DMS79 (cell line): ENCODE measurements at places on chromosomes 3 and 15.

- no peak for DNase-seq
These were observed 70.2 kb upstream of the PIK3R4 start for GRCh38 chr3:130816561-130817445.

DNA sequence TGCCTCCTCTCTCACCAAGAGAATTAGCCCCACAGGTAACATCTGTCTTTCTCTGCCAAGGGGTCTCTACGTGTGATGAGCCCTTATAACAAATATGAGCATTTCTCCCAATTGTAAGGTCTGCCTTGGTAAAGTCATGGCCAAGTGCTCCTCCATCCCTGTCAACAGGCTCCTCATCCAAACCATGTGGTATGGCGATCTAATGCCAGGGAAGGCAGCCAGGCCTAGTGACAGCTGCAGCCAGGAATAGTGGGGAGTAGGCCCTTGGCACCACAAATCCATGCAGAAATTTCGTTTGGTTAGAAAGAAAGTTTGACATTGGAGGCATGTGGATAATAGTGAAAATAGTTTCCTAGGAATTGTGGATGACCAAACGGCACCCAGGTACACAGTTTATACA, 4.7 kb upstream of the LRTM1 start:
- DNase-seq = no peak

GRCh38 chr3:13332158-13332557, 88.0 kb downstream of the NUP210 start:
- no peak for DNase-seq

- DNase-seq = no peak
These were observed 36.2 kb upstream of the FLNB start for GRCh38 chr3:57971975-57972374.

GRCh38 chr15:93762036-93762435, 469.3 kb upstream of the MCTP2 start:
- DNase-seq = no peak

DNA sequence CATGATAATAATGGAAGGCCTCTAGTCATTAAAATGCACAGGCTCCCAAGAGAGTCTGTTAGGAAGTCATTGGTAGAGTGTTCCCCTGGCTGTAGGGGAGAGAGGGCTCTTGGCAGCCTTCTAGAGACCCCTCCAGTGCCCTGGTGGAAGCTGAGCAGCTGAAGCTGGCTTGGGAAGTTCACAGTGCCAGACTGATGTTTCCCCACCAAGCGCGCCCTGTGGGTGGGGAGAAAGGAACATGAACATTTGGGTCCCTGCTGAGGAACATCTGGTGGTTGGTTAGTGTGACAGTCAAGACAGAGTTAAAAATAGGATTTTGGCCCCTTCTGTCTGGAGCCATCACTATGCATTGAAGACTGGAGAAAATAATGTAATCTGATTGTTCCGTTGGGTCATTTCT, 37.1 kb upstream of the RGMA start:
- DNase-seq = no peak

GRCh38 chr15:74809242-74809641, 3.4 kb upstream of the LMAN1L start:
- no peak for DNase-seq

GRCh38 chr3:12611117-12611516, 52.8 kb downstream of the RAF1 start:
- no peak for DNase-seq

- DNase-seq = peak; percentile 34
These were observed 1.7 kb downstream of the SPATA12 start for GRCh38 chr3:57062101-57062631.

GRCh38 chr3:99114565-99115291, 213.2 kb upstream of the DCBLD2 start:
- no peak for DNase-seq

DNA sequence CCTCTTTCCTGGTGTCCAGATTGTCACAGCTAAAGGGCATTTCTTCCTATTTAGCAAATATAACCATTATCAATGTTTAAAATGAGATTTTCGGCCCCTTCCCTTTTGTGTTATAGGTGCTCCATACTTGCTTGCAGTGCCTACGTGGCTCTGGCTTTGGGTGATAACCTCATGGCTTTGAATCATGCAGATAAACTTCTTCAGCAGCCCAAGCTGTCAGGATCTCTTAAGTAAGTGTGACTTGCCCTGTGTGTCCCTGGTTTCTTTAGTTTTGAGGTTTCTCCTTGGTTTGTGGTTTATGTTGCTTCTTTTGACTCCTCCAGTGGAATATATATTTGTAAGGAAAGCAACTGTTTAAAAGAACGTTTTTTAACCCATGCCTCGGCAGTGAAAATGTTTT, 58.5 kb upstream of the TRIM71 start:
- DNase-seq = no peak

GRCh38 chr3:58350627-58351013, 17.9 kb downstream of the PXK start:
- DNase-seq = no peak

DNA sequence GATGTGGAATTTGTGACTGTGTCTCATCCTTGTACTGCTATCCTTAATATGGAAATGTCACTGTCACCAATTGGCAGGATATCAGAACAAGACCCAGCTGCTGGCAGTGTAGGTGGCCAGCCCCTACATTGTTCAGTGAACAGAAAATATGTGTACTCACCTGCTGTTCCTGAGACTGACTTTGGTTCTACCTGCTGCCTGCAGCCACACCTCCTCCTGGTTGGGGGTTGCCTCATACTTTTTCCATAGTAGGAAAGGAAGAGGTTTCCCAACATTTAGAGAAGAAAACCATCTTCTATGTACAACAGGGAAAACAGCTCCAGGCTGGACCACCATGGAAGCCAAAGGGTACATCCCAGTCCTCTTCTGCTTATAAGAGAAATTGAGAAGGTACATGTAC, 35.9 kb downstream of the SLC12A1 start:
- no peak for DNase-seq

GRCh38 chr3:127775398-127776109, 46.8 kb downstream of the MGLL start:
- DNase-seq = peak; percentile 59

GRCh38 chr15:42504631-42505030, 9.2 kb downstream of the SNAP23 start:
- no peak for DNase-seq

GRCh38 chr3:23800731-23801130, 5.0 kb upstream of the UBE2E1 start:
- no peak for DNase-seq

DNA sequence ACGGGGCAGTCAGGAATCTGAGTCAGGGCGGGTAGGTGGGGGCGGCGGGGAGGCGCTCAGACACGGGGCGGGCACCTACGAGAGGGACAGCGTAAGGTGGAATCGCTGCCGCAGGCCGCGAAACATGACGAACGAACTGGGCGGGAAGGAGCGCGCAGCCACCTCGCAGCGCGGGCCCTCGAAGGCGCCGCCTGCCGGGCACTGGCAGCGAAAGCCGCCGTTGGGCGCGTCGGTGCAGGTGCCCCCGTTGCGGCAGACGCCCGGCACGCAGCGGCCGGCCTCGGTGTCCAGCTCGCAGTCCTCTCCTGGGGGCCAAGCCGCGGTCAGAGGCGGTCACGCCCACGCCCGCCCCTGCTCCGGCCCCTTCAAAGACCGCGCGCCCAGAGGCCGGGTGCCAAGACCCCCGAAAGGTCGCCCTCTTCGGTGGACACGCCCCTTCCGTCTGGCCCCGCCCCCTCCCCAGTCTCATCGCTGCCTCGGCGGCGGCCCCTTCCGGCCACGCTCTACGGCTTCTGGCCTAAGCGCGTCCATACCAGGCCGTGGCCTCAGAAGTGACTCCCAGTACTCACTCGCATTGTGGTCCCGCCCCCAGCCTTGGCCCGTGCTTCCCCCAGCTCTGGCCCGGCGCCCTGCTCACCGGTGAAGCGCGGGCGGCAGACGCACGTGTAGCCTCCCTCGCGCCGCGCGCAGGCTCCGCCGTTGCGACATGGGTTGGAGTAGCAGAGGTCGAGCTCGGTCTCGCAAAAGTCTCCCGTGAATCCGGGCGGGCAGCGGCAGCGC, 6.4 kb downstream of the CELSR3 start:
- DNase-seq = no peak

DNA sequence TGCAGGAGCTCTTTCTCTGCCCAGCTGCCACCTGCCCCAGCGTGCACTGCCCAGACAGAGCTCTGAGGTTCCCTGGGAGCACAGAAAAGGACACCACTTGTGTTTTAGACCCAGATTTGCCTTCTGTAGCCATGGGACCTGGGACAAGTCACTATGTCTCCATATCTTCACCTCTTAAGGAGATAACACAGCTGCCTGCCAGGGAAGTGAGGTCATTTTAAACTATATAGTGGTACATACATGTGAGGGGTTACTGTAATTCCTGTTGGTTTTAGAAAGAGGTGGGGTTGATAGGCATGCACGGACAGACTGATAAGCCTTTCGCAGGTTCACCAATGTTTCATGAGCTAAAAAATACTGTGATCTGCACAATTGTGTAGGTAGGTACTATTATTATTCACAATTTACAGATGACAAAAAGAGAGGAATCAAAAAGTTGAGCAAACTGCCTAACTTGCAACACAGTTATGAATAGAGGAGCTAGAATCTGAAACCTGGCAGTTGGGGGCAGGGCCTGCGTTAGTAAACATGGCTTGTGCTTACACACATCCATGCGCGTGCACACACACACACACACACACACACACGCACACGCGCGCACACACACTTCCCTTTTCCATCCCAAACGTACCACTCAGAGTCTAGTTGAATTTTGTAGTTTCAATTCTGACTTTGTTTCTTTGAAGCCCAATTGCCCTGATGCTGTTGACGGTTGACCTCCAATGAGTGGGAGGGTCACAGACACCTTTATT, 193.6 kb downstream of the FAM43A start:
- DNase-seq = no peak

DNA sequence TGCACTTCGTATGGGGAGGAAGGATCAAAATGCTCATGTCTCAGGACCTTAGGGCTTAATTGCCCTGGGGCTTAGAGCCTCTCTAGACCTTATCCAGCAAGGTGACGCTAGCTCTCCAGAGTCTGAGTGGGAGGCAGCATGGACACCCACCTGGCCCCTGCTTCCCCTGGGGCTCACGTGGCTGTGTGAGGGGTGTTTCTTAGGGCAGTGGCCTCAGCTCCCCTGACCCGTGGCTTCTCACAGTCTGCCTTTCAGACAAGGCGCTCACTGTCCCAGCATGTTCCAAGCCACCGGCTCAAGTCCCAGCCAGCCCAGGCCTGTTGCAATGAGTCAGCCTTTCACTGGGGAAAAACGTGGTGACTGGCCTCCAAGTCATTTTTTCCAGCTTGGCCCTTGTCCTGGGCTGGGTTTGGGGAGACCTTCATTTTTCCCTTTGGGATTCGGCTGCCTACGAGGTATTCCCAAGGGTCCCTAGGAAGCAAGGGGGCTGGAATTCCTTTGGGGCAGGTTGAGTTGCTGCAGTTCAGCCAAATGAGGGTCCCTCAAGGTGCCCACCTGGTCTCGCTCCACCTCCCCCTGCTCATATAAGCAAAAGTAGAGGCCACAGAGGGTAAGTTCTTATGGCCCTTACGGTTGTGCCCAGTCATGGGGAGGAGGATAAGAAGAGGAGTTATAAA, 15.7 kb downstream of the BHLHE40 start:
- DNase-seq = no peak

- DNase-seq = no peak
These were observed 67.0 kb downstream of the CHCHD4 start for GRCh38 chr3:14057701-14058100.

DNA sequence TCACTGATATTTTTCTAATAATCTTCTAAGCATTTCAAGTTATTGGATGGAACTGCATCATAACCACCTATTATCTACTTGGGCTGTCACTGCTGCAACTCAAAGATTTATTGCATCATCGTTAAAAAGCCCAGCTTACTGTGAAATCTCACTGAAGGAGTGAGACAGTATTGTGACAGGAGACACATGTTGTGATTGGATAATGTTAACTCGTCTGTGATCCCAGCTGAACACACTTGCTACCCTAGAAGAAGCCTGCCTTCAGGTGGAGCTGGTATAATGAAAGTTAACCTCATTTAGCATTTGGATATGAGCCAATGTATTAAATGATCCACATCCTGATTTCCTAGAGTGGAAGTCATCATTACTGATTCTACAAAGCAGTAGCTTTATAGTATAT, 138.1 kb downstream of the MAP2K5 start:
- no peak for DNase-seq

DNA sequence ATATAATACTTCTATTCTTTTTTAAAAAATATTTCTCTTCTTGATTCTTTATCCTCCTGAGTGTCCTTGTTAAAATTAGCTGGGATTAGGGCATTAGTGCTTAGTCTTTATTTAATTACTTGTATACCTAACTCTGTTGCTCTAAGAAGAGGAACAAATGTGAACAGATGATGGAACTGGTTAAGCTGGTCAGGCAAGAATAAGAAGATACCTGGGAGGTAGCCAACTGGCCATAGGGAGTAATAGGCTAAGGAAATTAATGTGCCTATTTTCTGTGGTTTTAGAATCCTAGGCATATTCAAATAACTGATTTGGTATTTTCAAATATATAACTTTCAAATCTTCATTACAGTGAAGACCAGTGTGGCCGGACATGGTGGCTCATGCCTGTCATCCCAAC, 54.4 kb downstream of the EIF3J start:
- DNase-seq = no peak

GRCh38 chr15:25700916-25701315, 162.2 kb downstream of the ATP10A start:
- no peak for DNase-seq

GRCh38 chr15:29046977-29047376, 161.2 kb downstream of the APBA2 start:
- DNase-seq = no peak

DNA sequence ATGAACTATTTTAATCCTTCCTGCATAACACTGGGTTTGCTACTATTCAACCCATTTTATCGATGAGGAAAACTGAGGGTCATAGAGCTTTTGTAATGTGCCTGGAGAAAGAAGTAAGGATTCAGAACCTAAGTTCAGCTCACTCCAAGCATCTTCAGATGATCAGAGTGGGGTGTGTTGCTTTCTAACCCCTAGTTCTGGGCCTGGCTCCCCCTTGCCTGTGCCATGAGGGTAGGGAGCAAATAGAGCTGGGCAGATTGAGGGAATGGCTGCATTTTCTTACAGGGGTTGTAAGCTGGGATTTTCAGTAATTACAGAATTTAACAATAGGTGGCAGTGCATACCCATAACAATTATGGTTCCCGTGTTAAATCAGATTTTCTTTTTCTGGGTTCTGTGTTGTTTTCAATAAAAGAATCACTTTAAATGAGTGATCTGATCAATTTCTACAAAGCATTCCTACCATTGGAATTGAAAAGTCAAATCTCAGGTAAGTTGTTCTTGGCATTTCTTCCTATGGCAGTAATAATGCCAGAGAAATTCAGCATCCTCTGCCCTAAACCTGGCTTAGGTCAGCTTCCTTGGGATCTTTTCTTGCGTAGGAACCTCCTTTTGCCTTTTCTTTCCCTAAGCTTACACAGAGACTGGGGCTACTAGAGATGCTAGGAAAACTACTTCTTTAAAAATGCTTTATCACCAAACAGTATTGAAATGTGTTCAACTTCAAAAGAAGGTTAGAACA, 103.8 kb upstream of the IL12A start:
- no peak for DNase-seq

GRCh38 chr3:78900880-78901279, 866.9 kb downstream of the ROBO1 start:
- no peak for DNase-seq
